ENCODE measurements at places on chromosomes 4 and X.

DNA sequence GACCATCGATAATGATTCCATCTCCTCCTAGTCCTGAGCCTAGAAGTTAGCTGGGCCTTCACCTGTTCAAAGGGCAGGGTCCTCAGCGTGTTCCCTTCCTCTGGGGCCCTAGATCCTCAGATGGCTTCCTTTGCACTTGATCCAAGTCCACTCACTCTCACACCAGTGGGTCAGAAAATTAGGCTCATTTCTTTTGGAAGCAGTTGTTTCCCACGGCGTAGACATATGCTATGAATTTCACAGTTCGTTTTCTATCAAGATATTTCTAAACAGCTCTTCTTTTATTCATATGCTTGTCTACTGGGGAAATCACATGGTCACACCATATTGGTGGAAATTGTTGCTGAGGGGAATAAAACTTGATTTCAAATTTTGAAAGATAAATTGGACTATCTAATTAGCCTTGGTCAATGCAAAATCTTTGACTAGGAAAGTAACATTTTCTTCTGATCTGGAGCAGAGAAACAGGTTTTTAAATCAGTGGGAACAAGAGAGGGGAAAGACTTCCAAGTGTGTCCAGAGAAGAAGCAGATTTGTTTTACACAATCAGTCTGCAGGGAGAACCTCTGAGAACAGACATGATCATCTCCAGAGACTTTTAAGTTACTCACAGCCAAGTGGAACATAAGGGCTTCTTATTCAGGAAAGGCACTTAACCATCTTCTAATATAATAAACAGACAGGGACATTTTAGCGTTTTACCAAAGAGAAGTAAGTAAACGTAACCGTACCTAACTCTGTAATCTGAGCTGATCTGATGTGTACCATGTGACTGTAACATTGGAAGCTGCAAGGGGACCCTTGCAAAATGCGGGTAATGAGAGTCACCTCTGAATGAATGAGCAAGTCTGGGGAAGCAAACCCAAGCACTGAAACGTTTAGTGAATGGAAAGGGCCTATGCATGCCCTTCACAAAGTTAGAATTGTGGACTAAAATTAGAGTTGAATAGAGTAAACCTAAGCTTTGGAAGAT is 455.7 kb upstream of the FAT1 start:
- no peak for DNase-seq

GRCh38 chr4:102428122-102428521 is 73.0 kb upstream of the NFKB1 start:
- DNase-seq: no peak

GRCh38 chrX:119007189-119007770 is 32.9 kb downstream of the LONRF3 start:
- no peak for DNase-seq

DNA sequence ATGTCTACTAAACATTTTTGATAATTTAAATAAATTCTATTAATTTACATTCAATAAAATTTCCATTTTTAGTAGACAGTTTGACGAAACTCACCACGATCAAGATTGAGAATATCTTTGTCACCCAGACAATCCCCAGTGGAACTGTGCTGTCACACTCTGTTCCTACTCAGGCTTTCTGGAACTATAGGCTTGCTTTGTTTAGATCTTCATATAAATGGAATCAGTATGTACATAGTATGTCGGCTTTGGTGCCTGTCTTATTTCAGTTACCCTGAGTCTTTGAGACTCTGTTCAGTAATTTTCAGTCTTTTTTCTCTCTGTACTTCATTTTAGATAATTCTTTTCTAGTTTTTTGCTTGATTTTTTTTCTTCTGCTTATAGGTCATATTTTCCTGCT is 163.5 kb upstream of the EMCN start:
- DNase-seq: no peak

DNA sequence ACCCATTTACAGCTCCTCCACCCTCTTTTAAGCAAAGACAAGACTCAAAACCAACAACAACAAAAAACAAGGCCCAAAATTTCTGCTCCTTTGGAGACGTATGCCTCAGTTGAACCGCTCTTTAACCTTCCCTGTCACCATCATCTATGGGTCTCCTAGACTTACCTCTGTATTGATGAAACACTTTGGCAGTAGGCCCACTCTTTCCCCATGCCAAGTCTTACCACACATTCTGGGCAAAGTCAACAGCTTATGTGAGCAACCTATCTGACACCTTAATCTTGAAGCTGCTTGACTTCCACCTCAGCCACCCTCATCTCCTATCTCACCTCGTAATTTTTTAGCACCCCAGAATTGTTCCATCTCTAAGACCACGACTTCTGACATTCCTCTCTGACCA is 99.7 kb upstream of the CXorf66 start:
- no peak for DNase-seq

DNA sequence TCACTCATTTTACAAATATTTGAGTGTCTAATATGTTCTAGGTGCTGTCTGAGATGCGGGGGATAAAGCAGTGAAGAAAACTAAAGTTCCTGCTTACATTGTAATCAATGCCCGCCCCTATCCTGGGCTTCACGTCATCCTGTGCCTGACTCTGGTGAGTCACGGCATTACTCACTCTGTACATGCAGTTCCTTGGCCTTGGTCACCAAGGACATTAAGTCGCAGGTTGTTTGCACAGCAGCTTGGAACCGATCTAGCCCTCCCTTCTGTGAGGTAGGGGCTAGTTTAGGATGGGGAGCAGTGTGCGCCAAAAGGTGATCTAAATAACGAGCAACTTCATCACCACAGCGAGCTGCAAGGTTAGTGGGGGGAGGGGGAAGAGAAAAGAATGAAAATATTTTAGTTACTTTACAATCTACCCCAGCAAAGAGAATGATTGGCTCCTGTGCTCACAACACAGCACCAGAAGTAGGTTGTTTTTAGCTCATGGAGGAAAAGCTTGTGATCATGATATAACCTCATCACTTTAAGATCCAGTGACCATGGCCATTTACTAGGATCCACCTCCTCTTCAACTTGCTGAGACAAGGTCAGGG is 48.0 kb upstream of the HDAC8 start:
- DNase-seq: peak; percentile 22
